Caki2 (cell line): ENCODE measurements at places on chromosomes 7 and 10.

DNA sequence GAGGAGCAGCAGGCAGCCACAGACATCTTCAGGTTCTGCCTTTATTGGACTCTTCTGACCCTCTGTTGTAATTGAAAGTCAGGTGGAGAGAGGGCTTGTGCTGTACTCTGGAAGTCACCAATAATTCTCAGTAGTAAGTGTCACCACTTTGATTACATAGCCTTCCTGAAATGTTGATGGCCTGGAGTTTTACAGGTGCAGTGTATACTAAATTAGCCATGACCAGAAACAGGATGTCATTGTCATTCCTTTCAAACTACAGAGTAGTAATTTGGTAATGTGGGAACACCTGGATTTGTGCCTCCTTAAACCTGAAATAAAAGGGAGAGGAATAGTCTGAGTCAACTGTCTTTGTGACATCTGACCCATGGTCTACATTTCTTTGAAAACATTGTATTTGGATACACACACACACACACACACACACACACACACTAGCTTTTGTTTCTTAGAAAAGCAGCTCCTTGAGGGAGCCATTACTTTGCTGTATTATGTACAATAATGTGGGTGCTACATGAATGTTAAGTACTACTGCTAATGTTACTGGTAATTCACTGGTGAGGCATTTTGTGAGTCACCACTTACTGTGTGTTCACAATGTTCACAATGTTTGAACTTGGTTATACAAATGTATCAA, 19.6 kb downstream of the ARL4A start:
- no peak for DNase-seq

- DNase-seq = no peak
Observed at GRCh38 chr10:124971276-124971675, 29.4 kb downstream of the ZRANB1 start.

DNA sequence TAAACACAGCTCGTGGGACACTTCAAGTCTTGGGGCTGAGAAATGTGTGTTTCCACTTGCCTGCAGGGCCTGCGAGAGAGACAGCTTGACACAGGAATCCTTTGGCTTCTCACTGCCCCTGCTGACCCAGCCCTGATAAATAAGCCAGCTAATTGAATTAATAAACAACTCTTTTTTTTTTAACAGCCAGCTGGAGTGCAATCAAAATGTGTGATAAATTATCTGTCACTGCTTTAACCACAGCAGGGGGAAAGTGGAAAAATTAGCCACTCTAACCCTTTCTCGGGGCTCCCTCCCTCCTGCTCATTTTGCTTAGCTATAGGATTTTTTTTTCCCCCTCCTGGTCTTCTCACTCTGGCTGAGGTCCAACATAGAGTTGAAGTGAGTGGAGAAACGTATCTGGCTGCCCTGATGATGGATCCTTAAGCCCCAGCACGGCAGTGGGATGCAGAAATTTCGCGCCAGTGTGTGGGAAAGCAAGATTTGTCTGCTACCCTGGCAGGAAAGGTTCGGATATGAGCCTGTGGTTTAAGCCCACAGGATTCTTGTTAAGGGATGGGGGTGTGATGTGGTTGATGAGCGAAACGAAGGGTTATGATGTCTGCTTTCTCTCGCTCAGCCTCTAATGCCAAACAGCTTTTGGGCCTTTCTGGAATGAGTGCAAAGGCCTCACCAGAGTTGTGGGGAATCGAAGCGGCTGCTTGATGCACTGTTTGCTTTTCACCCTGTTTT, 173.8 kb downstream of the TRIL start:
- DNase-seq = no peak

- no peak for DNase-seq
Observed at GRCh38 chr10:5036511-5036910, 32.9 kb upstream of the AKR1C2 start.

GRCh38 chr7:21782996-21783395, 162.7 kb downstream of the CDCA7L start:
- DNase-seq = no peak

DNA sequence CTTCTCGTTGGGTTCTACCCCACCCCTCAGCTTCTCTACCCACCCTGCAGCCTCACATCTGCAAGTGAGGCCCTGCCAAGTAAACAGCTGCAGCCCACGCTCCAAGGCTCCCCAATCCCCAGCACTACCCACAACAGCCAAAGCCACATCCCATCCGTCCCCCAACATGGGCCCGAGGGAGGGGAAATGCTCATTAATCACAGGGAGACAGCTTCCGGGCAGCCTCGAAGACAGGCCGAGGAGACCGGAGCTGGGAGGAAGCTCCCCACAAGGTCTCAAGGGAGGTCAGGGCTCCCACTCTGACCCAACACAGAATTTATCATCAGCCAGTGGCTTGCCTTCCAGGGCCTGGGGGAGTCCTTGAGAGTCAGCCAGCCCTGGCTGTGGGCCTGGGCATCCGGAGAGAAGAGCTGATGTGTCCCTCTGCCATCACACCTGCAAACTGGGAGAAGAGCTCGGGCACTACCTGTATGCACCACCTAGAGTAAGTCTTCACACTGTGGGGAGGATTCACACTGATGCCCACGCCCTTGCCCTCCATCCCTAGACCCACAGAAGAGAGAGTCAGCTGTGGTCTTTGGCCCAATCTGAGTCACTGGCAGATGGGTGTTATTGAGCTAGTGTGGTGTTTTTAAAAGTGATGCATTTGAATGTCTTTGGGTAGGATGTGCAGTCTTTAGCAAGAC, 115.5 kb upstream of the ZMIZ1 start:
- DNase-seq = no peak

- DNase-seq = no peak
Observed at GRCh38 chr7:7369134-7369533, 166.5 kb downstream of the COL28A1 start.

GRCh38 chr7:19353180-19353579, 208.0 kb upstream of the FERD3L start:
- DNase-seq = no peak

GRCh38 chr10:34768261-34768971, 46.7 kb downstream of the PARD3 start:
- DNase-seq = peak; percentile 46

DNA sequence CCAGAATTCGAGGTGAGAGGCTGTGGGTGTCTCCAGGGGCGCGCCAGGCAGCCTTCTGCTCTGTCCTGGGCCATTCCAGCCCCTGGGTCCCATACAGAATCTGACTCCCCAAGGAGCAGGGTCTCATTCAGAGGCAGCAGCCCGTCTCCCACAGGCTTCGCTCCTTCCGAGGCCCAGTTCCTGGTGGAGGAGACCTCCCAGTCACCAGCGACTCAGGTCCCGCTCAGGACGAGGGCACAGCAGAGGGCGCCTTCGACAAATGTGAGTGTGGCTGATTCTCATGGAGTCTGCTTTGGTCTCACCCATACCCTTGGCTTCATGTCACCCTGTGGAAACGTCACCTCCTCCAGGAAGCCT, 81.8 kb upstream of the GPR26 start:
- no peak for DNase-seq

DNA sequence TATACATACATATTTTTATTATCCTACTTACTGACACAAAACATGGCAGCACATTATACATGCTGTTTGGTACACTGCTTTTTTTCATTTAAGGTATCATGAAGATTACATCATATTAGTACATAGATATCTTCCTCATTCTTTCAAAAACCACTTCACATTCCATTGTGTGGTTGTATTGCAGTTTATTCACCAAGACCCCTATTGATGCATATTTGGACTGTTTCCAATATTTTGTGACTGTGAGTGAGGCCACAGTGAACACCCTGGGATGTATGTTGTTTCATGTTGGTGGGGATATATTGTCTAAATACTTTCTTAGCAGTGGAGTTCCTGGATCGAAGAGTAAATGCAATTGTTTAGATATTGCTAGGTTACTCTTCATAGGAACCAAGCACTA, 39.0 kb downstream of the TFAM start:
- DNase-seq = peak; percentile 29

DNA sequence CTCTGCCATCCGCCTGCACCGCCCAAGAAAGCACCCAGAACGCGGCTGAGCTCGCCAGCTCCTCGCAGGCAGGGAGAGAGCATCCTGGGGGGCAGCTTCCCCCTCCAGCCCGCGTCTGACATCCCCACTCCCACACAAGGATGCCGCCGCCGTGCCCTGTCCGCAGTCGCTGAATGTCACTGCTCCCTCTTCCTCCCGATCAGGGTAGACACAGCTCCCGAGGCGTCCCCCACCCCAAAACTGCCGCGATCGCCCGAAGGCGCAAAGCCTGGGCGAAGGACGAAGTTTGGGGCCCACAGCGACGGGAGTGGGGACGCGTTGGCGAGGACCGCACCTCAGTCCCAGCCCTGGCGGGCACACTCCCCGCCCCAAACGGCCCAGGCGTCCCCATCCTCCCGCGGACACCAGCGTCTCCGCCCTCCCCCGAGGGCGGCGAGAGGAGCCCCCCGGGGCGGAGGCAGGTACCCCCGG, 1.5 kb upstream of the KAT6B start:
- DNase-seq = peak; percentile 39
